T-helper 17 cell (primary cell): ENCODE measurements at places on chromosomes 7 and 10.

DNA sequence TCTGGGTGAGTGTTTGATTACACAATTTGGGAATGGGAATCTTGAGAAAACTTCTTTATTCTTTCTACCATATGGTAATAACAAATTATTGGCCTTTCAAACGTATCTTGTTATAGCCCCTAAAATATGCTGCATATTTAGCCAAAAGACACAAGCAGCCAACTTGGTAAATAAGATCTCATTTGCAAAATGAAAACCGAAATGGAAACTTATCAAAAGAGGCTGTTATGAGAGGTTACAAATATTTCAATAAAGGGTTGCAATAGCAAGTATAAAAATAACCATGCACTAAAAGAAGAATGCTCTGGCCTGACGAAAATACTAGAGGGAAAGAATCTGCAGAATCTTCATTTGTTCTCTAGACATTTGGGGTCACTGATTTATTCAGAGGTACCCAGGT is 259.5 kb upstream of the LRRN3 start:
- DNase-seq = no peak

DNA sequence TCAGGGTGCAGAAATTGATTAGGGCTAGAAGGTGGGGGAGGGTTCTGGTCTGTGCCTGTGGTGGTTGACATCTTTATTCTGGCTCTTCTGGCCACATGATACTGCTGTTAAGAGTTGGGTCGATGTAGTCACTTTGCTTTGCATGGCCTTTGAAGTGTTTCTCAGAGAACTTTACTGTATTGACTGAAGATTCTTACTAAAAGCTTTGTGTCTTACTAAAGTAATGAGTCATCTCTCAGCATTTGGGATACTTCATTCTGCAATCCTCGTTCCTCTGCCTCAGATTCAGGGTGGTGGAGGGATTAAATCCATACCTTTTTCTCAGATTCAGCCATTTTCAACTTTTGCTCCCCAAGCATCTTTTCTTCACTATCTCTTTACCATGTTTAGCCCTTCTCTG is 38.6 kb downstream of the STEAP4 start:
- DNase-seq = no peak

DNA sequence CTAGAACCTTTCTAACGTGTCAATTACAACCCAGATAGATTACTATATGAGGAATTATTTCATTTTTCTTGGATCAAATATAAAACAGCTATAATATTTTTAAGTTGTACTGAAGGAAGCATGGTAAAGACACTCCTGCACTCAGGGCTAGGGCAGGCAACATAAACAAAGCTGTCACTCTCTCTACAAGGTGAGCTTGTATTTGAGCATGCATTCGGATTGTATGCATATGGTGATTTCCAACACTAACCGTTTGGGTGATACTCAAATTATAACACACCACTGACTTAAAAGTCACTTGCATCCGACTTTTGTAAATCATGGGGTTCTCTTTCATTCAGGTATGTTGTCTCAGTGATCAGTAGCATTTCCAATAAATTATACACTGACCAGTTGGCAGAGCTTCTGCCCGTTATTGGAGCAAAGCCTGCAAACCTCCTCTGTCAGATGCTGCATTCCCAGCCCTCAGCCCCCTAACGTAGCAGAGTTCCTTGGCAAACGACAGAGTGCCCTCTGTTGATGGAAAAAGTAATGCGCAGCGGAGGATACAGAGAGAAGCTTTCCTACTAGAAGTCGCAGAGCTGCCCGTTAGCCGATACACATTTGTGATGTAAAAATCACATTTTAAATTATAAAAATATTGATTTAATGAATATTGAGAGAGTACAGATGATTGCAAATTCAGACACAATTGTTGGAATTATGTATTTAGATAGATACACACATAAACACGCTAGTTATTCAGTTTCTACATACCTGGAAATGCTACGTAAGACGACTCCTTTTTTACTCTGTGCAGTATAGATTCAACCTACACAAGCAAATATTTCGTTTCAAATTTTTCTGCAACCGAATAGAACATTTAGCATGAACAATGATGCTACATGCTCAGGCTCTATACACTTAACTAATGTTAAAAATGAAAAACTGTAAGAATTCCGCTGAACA is 173.9 kb upstream of the SP4 start:
- no peak for DNase-seq

DNA sequence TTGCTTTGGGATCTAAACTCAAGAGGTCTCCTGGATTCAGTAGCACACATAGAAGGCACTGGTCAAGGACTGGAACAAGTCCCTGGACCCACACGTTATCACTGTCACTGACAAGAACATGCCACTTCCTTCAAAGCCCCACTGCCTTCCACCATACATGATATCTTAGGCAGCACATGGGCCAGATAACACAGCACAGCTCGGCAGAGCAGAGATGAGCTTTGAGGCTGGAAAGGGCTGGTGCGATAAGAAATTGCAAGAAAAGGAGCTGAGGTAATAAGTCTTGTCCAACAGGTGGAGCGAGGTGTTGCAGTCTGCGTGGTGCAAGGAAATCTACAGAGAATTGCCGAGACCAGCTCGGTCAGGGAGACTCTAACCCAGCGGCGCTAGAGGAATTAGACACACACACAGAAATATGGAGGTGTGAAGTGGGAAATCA is 139.8 kb upstream of the CDK13 start:
- no peak for DNase-seq

DNA sequence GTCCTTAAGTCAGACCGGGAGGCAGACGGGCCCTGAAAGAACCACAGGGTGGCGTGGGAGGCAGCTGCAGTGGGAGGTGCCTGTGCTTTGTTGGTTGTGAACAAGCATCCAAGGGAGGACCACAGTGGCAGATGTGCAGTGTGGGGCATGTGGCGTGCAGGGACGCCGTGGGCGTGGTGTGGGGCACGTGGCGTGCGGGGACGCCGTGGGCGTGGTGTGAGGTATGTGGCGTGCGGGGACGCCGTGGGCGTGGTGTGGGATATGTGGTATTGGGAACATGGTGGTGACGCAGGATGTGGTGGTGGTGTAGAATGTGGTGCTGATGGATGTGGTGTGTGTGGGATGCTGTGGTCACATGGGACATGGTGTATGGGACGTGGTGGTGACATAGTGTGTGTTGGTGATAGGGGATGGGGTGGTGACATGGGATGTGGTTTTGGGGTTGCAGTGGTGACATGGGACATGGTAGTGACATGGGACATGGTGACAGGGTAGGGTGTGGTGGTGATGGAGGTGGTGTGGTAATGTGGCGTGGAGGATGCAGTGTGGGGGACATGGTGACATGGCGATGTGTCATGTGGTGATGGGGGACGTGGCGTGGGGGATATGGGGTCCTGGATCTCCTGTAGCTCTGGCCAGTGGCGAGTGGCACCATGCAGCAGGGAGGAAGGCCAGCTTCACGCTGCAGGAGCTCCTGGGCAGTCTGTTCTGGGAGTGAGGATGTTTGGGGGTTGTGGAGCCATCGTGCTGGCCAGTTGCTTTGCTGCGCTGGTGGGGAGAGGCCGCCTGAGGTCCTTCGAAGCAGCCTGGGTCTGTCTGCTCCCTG is 78.8 kb downstream of the INPP5A start:
- DNase-seq = no peak

DNA sequence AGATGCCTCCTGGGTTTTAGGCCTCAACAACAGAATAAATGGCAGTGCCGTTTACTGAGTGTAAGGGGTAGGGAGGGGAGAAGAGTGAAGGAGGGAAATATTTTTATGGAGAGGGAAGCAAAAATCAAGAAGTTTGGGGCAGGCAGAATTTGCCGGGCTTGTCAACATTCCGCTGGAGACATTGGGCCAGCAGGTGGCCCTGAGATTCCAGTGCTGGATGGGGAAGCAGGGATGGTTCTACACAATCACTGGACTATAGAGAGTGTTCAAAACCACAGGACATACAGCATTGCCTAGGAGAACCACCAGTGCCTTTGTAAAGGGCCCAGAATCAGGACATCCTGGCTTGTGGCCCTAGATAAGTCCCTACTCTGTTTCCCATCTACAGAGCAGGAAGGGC is 598.6 kb upstream of the MGMT start:
- no peak for DNase-seq

GRCh38 chr10:127148933-127149220 is 47.5 kb downstream of the INSYN2A start:
- no peak for DNase-seq

DNA sequence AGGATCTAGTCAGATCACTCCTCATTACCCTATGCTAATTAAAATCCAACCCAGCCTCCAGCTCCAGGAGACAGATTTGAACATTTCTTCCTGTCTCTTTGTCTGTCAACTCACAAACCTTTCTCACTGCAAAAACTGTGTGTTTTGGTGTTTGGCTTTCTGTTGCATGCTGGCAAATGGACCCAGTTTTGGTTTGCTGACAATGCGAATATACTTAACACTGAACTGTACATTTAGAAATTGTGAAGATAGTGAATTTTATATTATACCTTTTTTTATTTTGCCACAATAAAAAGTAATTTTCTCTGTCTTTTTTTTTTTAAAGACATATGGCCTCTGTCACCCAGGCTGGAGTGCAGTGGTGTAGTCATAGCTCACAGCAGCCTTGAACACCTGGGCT is 18.3 kb upstream of the TNPO3 start:
- DNase-seq = no peak

DNA sequence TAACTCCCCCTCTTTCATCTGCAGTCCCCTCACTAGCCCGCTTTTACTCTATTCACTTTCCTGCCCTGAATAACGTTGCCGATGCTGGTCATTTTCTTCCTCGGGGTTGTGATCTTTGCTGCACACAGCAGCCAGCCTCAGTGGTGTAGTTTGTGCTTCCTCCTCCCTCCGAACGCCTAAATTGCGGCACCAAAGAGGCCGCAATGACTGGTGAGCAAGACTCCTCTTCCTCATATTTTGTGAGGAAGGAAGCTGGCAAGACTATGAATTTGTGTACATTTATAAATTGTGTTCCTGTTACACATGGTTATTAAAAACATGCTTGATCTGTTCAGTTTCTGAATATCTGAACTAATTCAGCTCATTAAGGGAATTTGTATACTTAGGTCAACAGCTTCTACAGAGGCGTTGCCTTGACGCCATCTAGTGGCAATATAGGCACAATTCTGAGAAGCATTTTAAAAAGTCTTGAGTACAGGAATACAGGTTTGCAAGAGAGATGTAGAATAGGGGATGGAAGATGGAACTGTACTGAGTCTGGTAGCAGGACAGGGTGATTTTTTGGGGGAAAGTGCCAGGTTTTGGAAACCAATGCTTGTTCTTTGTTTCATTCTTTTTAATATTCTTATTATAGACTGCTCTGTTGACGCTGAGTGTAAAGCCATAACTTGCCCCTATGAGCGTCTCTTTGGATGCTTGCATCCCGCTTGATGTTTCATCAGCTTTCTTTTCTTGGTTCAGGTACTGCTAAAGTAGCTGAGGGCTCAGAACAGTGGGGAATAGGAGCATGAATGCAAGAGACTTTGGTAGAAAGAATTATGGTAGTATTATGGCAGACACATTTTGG is 4.1 kb upstream of the TAS2R5 start:
- DNase-seq = no peak

- peak; percentile 89 for DNase-seq
Measured at GRCh38 chr7:1044189-1045068, at the start of gene GPR146. TSS of gene GPR146 (plus strand) at chr7:1044546. CDS start at chr7:1057516, 12,970 bp downstream.

- no peak for DNase-seq
Measured at GRCh38 chr7:127905491-127906330, 125.5 kb downstream of the LRRC4 start.

DNA sequence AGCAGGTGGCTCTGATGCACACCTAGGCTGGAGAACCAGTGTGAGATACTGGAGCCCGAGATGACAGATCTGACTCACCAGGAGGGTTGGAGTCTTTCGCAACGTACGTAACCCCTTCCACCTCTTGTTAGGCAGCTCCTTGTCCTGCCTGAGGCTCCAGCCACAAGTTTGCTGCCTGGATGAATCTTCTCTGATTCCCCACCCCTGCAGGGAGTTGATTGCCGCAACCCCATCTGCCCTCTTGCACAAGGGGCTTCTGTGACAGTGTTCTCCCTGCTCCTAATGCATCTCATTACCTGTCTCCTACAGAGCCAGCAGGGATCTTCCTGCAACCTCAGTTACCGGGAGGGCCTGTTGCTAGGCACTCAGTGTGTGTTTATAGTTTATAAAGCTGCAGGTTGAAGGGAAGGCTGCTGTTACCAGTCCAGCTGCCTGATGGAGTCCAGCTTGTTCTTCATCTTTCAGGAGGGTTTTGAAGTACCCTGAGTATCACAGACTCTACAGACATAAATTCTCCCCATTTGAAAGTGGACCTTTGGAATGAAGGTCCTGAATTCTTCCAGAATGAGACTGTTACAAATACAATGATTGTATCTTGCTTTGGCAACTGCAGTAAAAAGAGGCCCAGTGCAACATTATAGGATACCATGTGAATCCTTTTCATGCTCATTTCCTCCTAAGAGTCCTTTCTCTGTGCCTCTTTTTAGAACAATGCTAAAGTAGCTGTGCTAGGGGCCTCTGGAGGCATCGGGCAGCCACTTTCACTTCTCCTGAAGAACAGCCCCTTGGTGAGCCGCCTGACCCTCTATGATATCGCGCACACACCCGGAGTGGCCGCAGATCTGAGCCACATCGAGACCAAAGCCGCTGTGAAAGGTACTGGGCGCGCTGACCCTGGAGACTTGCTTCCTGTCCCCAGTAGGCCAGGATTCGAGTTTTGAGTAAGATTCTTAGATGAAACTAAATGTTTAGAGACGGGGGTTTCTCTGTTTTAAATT is 6.5 kb downstream of the MDH2 start:
- no peak for DNase-seq

GRCh38 chr7:104838537-104839299 is 175.3 kb upstream of the KMT2E start:
- no peak for DNase-seq

DNA sequence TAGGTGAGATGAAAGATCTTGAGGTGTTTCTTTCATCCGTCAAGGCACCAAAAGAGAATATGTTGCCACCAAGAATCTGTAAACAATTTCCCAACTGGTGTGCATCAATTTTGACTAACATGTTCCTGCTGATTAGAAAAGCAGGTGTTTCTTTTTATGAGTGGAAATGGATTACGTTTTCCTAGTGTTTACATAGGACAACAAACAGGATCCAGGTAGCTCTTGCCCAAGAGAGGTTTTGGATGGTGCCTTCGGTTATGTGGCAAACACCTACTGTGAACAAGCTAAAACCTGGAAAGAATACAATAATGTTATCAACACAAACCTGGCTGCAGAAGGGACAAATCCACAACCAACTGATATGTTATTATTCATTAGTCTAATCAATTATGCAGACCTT is 53.6 kb upstream of the WNT16 start:
- no peak for DNase-seq

- DNase-seq = no peak
Measured at GRCh38 chr10:11007476-11008020, 10.1 kb upstream of the CELF2 start.

DNA sequence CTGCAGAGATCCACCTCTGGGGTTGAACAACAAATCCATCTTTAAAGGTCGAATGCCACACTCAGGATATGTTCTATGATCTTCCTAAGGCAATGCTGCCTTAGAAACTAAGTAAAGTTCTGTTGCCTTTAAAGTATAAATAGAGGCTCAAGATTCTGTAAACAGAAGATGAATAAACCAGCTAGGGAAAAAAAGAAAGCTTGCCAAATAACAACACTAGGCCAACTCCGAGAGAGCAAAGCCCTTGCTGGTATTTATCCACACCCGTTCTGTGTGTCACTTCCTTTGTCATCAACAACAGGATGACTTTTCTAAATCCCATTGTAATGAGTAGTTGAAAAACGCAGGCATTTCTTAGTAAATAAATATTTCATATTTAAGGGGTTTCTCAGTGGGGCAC is 330.0 kb upstream of the GLI3 start:
- no peak for DNase-seq
